ENCODE measurements at places on chromosomes 6 and 20.

- DNase-seq = no peak
Measured at GRCh38 chr6:154251116-154251515, 105.5 kb downstream of the IPCEF1 start.

GRCh38 chr6:119643876-119644275 lies 294.3 kb upstream of the MAN1A1 start:
- DNase-seq = no peak

DNA sequence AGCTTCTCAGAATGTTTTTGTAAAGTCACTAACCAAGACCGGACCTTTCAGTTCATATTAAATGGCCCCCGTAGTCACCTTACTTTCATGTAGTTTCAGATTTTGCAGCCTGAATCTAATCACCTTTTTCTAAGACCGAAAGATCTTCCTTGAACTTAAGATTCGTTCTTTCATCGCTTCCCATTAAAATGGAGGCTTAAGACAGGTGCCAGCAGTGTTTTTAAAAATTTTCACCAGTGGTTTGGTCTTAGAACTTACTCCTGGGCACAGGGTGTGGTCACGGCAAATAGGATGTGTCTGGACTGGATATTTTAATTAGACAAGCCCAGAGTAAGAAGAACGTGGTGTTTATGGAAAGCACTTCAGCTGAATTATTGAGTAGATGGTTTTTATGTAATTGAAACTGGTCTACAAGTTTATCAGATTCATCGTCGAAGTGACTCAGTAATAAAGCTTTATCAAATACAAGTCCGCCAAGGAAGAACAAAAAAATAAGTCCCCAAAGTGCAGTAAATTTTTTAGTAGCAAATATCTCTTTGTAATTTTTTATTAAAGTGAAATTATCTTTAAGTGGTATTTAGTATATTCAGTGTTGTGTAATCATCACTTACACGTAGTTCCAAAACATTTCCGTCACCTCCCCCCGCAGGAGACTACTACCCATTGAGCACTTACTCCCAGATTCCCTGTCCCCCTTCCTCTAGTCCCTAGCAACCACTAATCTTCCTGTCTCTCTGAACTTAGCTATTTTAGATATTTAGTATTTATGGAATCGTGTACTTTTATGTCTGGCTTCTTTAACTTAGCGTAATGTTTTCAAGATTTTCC lies 868 bp downstream of the SRSF3 start:
- DNase-seq = no peak

DNA sequence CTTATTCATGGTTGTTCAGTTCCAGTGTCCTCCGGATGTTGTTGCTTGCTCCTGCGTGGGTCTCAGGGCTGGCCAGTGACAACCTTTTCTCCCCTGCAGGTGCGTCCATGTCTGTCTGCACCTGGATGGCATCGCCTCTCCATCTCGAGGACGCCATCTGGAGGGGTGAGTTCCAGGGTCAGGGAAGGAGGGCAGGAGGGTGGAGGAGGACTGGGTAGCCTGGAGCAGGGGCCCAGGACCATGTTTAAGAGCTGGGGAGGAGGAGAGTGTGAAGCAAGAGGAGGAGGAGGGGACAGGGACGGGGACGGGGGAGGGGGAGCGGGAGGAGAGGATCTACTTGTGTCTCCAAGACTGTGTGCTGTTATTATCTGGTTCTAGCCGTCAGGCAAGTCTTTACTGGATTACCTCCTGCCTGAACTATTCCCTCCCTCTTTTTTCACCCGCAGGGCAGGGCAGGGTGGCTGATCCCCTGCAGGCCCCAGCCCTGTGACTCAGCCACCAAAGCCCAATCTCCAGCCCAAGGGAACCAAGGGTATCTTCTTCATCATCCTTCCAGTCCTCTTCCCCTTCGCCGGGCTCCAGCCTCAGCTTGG lies 32.2 kb upstream of the TULP1 start:
- no peak for DNase-seq
